DMS153 (cell line): ENCODE measurements at places on chromosomes 7 and 10.

DNA sequence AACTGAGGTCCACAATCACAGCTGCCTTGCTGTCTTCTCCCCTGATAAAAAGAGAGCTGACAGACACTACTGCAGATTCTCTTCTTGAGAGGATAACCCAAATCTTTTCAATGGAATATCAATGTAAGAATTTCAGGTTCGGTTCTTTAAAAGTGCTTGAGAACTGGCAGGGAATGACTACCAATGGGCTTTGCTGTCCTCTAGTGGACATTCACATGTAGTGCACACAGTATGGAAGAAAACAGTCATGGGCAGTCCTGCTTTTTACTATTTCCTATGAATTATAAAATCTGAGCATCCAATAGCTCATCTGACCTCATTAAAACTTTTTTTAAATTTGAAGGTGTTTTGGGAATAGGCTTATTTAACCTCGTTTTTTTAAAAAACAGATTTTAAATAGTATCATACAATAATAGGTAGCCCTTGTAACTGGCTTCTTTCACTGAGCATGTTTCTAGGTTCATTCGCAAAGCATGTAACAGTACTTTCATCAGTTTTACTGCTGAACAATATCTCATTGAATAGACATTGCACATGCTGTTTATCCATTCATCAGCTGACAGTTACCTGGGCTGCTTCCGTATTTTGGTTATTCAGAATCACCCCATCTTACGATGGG, 18.3 kb downstream of the FZD9 start:
- no peak for DNase-seq

DNA sequence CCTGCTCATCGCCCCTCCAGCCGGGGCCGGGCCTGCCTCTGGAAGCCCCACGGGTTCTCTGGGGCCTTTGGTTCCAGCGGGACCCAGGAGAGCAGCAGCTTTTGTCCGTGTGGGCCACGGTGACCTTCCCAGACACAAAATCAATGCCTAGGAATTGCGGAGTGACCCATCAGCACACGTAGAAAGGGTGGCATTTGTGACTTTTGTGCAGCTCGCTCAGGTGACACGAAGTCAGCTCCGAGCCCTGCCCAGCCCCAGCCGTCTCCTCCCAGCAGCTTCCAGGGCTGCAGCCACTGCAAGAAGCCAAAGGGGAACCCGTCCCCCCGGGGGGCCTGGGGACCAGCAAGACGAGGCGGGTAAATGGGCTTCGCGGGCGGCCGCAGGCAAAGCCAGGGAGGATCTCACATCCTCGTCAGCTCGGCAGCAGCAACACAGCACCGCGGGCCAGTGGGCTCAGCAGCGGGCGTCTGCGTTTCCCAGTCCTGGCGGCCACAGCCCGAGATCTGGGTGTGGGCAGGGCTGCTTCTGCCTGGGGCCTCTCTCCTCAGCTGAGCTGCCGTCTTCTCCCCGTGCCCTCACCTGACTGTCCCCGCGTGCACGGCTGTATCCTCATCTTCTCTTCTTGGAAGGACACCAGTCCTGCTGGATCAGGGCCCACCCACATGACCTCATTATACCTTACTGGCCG, 88.5 kb downstream of the PAXIP1 start:
- no peak for DNase-seq

DNA sequence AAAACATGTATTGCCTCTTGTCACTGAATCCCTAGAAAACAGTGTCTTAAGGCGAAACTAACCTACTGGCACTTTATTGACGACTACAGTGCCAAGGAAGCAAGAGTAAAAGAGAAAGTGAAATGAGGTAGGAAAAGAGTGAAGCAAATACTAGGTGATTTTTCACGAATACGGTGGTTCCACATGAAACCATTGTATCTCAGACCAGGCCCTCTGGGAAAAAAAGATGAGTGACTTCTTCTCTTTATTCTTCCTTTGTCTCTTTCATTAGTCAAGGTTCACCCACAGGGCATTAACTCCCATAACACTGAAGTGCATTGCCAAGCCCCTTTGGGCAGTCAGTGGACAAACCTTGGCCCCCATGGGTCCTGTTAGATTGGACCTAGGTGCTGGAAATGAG, 16.2 kb upstream of the MACC1 start:
- no peak for DNase-seq

GRCh38 chr7:151800391-151800790, 76.5 kb downstream of the PRKAG2 start:
- DNase-seq, result no peak
